Osteocyte (in vitro differentiated cells): ENCODE measurements at places on chromosomes 11 and 22. TPM values are rescaled to one million over a fixed set of nuclear protein-coding genes. Genes with fewer than 3 reads are reported as not detected.

DNA sequence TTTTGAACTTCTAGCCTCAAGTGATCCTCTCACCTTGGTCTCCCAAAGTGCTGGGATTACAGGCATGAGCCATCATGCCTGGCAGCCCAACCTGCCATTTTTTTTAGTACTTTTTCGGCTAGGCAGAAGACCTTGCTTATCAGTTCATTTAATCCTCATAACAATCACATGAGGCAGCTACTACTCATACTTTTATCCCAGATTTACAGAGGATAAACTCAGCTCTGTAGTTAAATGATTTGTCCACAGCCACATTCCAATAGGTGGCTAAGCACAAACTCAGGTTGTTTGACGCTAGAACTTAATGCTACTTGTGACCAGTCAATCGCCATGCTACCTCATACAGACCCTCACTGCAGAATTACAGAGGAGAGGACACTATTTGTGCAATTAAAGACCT lies 28.1 kb downstream of the SBF2 start:
- no peaks in the 10 kb centered on the region for H3K36me3 ChIP-seq
- H3K27me3 ChIP-seq, result no peaks in the 10 kb centered on the region
- H3K4me1 ChIP-seq, result peaks cover 52% of the 10 kb centered on the region
- peak overlapping the region; percentile 4 for H3K27ac ChIP-seq
- H3K4me3 ChIP-seq, result no peak overlapping the region

DNA sequence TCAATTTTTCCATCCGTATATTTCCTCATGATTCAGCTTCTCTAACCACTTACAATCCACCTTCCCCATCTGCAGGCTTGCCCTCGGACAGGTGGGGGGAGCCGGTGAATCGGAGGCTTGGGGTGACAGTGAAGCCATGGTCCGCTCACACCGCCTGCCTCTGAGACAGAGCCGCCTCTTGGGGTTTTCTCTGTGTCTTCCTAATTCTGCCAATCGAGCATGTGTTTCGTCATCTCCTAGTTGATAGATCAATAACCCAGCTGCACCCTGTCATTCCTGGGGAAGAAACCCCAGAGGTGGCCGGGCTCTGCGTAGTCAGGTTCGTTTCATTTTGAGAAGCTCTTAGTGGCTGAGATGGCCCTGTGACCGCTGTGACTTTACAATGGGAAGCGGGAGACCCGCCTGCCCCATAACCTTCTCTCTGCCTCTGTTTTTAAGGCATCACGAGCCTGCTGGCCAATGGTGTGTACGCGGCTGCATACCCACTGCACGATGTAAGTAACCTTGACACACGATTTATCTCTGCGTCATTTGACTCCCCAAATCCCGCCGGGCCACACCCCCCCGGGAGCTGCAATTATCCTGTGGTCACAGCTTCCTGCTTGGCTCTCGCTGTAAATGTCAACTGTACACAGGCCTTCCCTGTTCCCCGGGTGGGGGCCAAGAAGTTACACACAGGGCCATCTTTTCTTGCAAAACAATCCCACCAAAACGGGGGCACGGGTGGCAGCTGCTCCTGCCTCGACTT lies 33.3 kb downstream of the ANO1 start:
- H3K27ac ChIP-seq, result peak overlapping the region; percentile 78
- peaks cover 33% of the 10 kb centered on the region for H3K4me1 ChIP-seq
- H3K4me3 ChIP-seq, result no peak overlapping the region
- peaks cover 11% of the 10 kb centered on the region for H3K27me3 ChIP-seq
- no peak for DNase-seq

DNA sequence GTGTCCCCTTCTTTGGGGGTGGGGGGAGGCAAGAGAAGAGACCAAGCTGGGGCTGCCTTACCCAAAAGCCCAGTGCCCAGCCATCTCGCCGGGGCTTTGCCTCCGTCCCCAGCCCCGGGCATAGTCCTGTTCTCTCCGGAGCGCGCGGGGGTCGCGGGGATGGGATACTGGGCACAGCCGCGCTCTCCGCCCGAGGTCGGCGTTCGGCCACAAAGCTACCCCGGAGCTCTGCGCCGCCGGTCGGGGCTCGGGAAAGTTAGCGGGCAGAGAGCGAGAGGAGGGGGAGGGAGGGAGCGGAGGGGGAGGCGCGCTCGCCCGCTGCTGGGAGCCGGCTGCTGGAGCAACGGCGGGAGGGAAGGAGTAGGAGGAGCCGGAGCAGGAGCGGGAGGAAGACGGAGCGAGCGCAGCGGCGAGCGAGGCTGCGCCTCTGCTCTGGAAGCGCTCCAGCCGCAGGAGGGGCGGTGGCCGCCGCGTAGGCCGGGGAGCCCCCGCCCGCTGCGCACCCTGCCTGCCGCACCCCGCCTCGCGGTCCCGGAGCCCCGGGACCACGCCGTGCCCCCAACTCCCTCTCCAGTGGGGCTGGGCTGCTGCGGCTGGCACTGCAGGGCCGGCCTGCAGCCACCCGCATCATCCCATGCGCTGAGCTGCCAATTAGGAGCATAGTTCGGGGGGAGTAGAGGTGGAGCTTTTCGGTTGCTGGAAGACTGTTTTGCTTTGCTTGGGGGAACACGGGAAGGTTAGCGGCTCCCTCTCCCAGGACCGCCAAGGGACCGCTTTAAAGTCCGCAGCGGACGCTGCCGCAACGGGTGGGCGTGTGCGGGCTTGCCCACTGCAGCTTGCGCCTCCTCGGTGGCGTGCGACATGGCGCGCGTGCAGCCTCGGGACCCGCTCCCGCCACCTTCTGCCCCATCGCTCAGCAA lies at the start of gene SCN4B:
SCN4B (minus strand) TSS at position 272 of the 920 bp plus-strand sequence; CDS start at position 122, 150 bp downstream.
- peaks cover 5% of the 10 kb centered on the region for H3K4me1 ChIP-seq
- H3K36me3 ChIP-seq, result no peaks in the 10 kb centered on the region
- no peak for DNase-seq
- peak within 1 kb of the TSS; percentile 62 for H3K4me3 ChIP-seq

- H3K27me3 ChIP-seq, result no peaks in the 10 kb centered on the region
- H3K36me3 ChIP-seq, result no peaks in the 10 kb centered on the region
- no peak overlapping the region for H3K27ac ChIP-seq
Measured at GRCh38 chr11:119218141-119218878, 12.2 kb downstream of the CBL start.

DNA sequence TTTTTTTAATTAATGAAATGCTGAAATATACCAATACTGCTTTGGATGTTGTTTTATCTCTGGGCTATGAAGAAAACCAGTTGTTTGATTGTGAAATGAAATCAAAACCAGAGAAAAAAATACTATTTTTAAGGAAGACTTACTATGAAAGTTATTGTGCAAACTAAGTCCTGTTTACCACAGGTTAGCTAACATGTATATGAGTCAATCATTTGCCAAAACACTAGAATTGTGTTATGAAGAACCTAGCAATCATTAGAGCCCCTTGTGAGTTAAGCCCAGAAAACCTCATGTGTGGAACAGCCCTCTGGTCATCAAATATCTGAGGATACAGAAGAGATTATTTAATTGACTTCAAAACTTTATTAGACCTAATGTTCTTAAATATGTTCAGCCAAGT lies 83.7 kb downstream of the FAT3 start:
- peaks cover 30% of the 10 kb centered on the region for H3K4me1 ChIP-seq
- no peak overlapping the region for H3K4me3 ChIP-seq
- no peaks in the 10 kb centered on the region for H3K27me3 ChIP-seq
- no peak for DNase-seq

Gene PPME1
- total RNA-seq, result 33.4 and 40.4 TPM in 2 replicates

Gene FGF3
- total RNA-seq, result 2.3 and 2.5 TPM in 2 replicates

Gene OR10W1
- total RNA-seq, result not detected in 2 replicates

Gene HTR3A
- not detected in 2 replicates for total RNA-seq
